GM12892 (cell line): ENCODE measurements at places on chromosomes 3 and 15.
A peak's percentile ranks its signal among the peaks of the same experiment; 100 is the strongest.

- no peak for DNase-seq
Measured at GRCh38 chr3:41882956-41883355, 78.9 kb downstream of the ULK4 start.

GRCh38 chr3:110881069-110881468 lies 190.5 kb upstream of the NECTIN3 start:
- no peak for DNase-seq

GRCh38 chr15:49361370-49361769 lies 61.7 kb upstream of the FGF7 start:
- no peak for DNase-seq

DNA sequence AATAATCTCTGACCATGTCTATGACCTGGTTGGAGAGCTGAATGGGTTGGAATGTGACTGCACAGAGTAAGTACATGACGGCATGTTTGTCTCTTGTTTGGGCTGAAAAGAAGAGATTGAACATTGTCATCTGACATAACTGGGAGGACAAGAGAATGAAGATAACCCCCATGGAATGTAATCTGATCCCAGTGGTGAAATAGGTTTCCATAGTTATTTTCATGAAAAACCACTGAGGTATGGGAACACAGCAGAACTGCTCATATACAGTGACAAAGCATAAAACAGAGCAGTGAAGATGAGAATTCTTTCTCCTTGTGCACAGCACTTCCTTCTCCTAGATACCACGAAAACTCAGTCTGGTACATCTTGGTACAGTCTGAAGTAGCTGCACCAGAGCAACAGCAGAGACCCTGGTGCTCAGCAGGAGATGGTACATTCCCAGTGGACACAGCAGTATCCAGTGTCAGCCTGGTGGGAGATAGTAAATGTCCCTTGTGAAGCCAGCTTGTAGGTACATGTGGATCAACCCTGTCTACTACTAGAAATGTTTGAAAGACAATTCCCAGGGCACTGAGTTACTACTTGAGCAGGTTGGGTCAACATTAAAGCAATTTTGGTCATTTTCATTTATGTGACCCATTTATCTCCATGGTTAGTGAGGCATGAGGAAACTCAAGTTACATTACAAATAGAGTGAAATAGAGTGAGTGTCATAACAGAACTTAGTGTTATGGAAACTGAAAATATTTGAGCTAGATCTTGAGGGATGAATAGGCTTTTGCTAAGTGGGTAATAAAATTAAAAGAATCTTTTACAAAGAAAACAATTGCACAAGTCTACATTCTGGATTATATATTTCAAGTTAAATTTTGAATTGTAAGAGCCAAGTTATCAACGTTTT lies 178.3 kb downstream of the SUCNR1 start:
- no peak for DNase-seq

DNA sequence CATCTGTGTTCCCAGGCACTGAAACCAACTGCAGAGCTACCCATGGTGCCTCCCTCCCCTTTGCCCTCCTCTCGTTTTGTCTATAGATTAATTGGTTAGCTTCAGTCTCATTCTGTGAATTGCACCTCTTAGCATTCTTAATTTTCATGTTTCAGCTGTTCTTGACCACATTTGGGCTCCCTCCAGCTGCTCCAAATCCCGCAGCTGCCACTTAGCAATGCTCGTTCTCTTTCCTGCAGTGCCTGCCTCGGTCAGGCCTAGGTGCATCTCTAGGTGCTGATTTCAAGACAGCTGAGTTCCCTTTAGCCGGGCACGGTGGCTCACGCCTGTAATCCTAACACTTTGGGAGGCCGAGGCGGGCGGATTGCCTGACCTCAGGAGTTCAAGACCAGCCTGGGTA lies 47.0 kb upstream of the SMAD3 start:
- no peak for DNase-seq

DNA sequence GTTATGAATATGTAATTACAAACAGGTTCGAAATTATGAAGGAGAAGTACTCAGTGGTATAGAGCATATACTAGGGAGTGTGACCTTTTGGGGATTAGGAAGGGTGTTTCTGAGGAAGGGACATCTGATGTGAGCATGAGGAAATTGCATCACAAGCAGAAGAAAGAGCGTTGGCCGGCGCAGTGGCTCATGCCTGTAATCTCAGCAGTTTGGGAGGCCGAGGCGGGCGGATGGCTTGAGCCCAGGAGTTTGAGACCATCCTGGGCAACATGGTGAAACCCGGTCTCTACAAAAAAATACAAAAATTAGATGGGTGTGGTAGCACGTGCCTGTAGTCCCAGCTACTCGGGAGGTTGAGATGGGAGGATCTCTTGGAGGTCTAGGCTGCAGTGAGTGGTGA lies 6.9 kb downstream of the CMTM7 start:
- DNase-seq: no peak

- DNase-seq: no peak
Measured at GRCh38 chr3:187858041-187858440, 112.8 kb upstream of the BCL6 start.

DNA sequence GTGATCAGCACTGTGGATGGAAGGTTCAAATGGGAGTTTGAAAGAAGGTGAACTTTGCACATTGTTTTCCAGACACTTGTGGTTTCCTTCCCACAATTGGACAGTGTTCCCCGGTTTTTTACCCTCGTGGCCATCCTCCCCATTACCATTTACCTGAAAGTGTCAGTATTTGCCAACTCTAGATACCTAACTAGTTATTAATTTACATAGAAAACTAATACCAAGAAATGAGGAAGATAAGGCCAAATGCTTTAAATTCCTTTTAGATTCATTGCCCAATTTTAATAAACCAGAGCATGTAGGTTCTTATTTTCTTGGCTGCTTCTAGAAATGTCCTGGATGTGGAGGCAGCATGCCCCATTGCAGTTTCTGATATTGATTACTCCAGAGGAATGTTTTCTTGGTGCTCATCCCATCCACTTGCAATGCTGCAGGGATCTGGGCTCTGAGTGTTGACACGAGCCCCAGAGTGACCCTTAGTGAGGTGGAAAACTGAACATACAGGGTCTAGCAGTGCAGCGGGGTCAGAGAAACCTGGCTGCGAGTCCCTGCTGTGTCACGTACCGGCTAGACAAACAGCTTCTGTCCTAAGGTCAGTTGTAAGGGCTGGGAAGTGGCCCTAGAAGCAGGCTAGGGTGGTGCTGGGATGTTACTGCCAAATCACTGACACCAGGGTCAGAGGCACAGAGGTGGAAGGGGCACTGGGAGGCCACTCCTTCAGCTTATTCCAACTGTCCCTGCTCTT lies 23.5 kb downstream of the LSM3 start:
- DNase-seq: no peak

GRCh38 chr3:42071904-42072812 lies 19.0 kb upstream of the TRAK1 start:
- no peak for DNase-seq

- no peak for DNase-seq
Measured at GRCh38 chr3:166510382-166510781, 673.2 kb upstream of the BCHE start.

GRCh38 chr15:75202251-75203016 lies 752 bp downstream of the C15orf39 start:
- DNase-seq: peak; percentile 82

DNA sequence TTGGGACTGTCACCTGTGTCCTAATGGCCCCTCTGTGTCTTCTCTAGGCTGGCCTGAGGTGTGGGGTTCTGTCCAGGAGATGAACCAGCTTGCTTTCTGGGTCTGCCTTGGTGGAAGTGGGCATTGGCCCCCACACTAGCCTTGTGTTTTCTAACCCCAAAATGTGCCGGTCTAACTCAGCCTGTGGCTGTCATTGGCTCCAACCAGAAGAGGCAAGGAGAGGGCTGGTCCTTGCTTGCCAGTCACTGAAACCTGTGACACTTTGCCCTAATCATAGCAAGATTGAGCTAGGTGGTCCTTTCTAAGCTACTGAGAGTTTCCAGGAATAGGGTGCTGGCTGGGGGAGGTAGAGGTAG lies 2.2 kb downstream of the C15orf39 start:
- DNase-seq: no peak

GRCh38 chr3:6791161-6791560 lies 69.8 kb upstream of the GRM7 start:
- DNase-seq: no peak

DNA sequence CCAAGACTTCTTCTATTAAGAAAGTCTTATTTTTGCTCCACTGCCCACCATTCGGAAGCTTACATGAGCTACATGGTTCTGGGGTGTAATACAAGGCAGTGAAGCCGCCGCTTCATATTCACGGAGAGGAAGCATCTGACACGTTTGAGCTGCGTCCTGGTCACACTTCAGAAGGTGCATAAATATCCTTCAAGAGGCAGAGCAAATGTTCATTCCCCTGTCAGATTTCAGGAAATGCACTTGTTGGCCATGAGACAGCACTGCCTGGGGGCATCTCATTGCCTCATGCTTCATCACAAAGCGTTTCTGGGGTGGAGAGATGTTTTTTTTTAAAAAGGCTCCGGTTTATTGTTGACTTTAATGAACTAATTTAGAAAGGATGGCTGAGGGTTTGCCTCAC lies 119.9 kb downstream of the CADPS start:
- DNase-seq: no peak

- no peak for DNase-seq
Measured at GRCh38 chr3:117606866-117607265, 897.3 kb downstream of the TUSC7 start.

DNA sequence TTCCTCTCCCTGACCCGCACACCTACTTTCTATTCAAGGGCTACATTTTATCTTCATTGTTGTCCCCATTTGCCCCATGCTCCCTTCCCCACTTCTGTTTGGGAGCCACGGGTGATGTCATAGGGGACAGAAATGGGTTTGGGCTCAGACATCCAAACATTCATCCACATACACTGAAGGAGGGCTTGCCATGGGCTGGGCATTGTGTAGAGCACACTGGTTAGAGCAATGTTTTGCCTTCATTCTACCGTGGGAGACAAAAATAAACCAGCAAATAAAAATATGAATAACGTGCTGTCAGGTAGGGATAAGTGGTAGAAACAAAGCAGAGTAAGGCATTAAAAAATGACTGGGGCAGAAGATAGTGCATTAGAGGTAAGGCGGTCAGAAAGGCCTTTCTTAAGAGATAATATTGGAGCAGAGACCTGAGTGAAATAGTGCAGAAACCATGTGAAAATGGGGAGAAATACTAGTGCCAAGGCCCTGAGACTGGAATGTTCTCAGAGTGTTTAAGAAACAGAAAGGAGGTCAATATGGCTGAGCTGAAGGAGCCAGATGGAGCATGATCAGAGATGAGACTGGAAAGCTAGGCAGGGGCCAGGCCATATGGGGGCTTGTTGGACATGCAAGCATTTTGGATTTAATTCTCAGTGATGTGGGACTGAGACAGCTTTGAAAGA lies 40.9 kb upstream of the CLSTN2 start:
- no peak for DNase-seq

DNA sequence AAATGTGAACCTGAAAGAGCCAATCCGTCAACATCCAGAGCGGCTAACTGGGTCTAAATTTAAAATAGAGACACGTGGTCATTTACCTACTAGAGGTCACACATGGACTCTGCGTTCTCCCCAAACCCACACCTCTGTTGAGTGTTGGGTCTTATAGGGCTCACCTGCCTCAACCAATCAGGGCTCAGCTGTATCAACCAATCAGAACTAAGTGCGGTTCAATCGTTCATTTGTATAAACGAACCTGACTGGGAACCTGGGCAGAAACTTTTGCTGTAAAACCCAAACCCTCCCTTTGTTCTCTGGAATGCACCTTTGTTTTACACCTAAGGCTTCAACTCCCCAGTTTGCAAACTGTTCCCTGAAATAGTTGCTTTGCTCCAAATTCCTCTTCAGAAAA lies 8.9 kb downstream of the DNAAF4 start:
- no peak for DNase-seq

- no peak for DNase-seq
Measured at GRCh38 chr3:171827836-171828458, 15.2 kb upstream of the TMEM212 start.

GRCh38 chr15:98000249-98001203 lies 40.0 kb downstream of the ARRDC4 start:
- no peak for DNase-seq

GRCh38 chr3:64651741-64652241 lies 36.0 kb downstream of the ADAMTS9 start:
- DNase-seq: no peak

DNA sequence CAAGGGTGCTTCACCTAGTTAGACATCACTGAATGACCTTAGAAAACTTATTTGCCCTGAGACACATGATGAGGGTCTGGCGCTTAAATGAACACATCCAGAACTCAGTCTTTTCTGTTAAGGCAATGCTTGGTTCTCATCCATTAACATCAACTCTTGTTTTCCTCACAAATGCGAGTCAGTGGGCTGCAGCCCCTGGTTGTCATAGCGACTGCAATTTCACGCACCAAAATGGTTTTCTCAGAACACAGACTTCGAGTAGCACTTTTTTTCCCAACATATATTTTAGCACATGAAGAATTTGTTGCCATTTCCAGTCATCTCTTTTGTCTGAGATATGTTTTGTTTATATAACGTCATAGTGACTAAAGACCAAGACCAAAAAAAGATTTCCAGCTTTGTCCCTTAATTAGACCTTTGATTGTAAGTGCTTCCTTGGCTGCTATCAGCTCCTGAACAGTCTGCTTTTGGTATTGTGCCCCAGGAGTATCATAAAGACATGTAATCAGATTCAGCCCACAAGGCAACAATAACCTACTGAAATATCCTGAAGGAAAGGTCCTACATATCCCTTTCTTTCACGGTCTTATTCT lies 68.5 kb downstream of the GPR176 start:
- DNase-seq: no peak

DNA sequence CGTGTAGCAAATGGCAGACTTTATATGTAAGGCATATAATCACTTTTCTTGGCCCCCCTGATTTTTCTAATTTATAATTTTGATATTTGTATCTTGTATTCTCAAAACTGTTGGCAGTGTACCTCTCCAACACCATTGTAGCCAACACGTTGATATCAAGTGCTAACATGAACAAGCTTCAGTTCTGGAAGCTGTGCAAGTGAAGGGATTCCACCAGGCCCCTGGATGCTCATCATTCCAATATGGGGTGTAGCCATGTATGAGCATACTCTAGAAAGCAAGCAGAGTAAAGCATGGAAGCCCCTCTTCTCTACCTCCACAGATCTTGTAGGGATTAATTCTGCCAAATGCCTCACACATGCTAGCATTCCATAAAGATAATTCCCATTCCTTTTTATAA lies 211.3 kb downstream of the MYRIP start:
- DNase-seq: no peak

DNA sequence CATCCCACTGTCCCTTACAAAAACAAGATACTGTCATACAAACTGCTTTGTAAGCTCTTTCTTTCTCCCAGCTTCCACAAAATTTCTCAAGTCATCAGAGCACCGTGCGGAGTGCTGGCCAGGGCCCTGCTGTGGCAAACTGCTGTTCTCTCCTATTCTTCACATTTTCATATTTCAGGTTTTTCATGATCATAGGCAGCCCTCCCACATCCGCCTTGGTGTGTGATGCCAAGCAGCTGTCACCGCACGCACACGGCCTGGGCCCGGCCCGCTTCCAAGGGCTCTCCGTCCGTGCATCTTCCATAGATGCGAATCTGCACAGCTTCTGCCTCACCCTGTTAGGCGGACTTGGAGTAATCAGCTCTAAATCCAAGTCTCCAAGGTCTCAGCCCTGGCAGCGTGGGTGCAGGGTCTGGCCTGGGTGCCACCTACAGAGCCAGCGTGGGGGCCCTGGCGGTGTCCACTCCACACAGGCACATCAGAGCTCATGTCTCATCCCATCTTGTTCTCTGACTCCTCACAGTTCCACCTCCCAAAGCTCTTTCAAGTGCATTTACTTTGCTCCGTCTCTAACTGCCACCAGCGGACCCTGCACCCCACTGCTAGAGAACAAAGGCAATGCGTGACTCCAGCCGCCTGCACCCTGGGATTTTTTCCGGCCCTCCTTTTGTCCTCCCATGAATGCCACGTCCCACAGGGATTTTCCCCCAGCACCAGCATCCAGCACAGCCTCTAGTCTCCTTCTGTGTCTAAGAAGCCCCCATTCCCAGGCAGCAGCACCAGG lies 27.2 kb downstream of the CYFIP1 start:
- DNase-seq: no peak
